ENCODE measurements at places on chromosomes 1 and 21. TPM values are rescaled to one million over a fixed set of nuclear protein-coding genes. Genes with fewer than 3 reads are reported as not detected.

The TM2D1 gene
- 24.2 TPM for total RNA-seq

The KCNA2 gene
- 0.05 TPM for total RNA-seq

The ELOA gene
- total RNA-seq, result 31.6 TPM

The ERICH3 gene
- total RNA-seq, result not detected

The HPDL gene
- 2.7 TPM for total RNA-seq

The GBP4 gene
- total RNA-seq, result 0.01 TPM

The TRABD2B gene
- 4.7 TPM for total RNA-seq

The SLFNL1 gene
- 0.02 TPM for total RNA-seq

The LCE2A gene
- total RNA-seq, result not detected
